Foreskin keratinocyte (primary cell): ENCODE measurements at places on chromosomes 13 and 19.
A peak's percentile ranks its signal among the peaks of the same experiment; 100 is the strongest.

- DNase-seq, result peak; percentile 82
Measured at GRCh38 chr13:97122381-97122996, 99.6 kb upstream of the MBNL2 start.

GRCh38 chr19:3229346-3229743 is 4.9 kb downstream of the CELF5 start:
- DNase-seq, result no peak

- DNase-seq, result peak; percentile 75
Measured at GRCh38 chr19:9309974-9310446, 372 bp upstream of the ZNF699 start.

- no peak for DNase-seq
Measured at GRCh38 chr19:10782795-10783194, 53.2 kb downstream of the TMED1 start.

GRCh38 chr19:5828661-5829566 is 10.6 kb downstream of the FUT6 start:
- DNase-seq, result no peak

DNA sequence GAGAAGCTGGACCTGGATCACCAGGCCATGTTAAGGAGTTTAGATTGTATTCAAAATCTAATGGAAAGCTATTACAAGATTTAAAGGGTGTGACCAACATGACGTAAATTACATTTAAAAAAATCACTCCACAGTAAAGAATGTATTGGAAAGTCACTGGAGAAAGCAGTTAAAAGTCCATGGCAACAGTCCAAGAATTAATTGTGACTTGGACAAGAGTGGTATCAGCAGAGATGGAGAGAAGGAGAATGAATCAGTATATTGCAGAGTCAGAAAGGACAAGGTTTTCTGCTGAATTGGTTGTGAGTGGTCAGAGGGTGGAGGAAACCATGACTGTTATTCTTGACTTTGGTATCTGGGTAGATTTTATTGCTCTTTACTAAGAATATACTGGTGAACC is 535.1 kb upstream of the SLITRK1 start:
- no peak for DNase-seq

GRCh38 chr13:97549201-97549600 is 115.2 kb downstream of the RAP2A start:
- DNase-seq, result no peak

DNA sequence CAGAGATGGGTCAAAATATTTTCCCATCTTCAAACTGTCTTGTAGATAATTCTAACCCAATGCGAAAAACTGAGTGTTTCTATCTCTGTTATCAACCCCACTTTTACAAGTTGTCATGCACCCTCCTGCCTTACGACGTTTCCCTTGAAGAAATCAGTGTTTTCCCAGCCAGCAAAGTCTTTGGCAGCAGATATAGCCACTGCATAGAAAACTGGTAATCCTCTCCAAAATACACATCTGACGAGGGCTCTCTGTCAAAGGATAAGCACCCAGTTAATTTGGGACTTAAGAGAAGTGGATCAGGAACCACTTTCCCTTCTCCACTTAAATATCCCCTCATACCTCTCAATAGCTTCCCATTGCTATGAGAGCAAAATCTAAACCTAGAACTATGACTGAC is 351.9 kb upstream of the MIR17HG start:
- DNase-seq, result no peak

GRCh38 chr19:15223649-15224361 is 8.4 kb downstream of the EPHX3 start:
- DNase-seq, result no peak
